ENCODE measurements at places on chromosomes 5 and 9. TPM values are rescaled to one million over a fixed set of nuclear protein-coding genes. Genes with fewer than 3 reads are reported as not detected.

GRCh38 chr9:105141146-105141975 is 103.1 kb upstream of the SLC44A1 start:
- ATAC-seq, result peak; percentile 82

Gene SPEF2
- 9.5 TPM for total RNA-seq

- no peak for ATAC-seq
These were observed 152.5 kb upstream of the GHR start for GRCh38 chr5:42270771-42271170.

- peak; percentile 25 for ATAC-seq
These were observed 112.5 kb downstream of the WDR41 start for GRCh38 chr5:77379558-77380061.

- ATAC-seq, result no peak
These were observed 15.7 kb upstream of the AQP7 start for GRCh38 chr9:33418090-33418489.

GRCh38 chr5:170011751-170012150 is 31.5 kb upstream of the INSYN2B start:
- ATAC-seq, result no peak

DNA sequence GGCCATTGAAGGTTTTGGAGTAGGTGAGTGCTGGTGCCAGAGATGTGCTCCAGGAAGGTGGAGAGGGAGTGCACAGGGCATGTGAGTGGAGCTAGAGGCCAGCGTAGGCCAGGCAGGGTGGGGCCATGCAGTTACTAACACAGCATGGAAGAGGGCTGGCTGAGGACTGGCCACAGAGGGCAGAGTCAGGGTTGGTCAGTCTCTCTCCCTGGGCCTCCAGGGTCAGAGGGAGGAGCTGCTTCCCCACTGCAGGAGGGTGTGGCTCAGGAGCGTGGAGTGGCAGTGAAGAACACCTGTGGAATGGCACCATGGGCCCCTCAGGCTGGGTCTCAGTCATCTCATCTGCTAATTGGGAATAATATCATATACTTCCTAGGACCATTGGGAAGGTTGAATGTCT is 167.7 kb downstream of the MACROH2A1 start:
- peak; percentile 95 for ATAC-seq

DNA sequence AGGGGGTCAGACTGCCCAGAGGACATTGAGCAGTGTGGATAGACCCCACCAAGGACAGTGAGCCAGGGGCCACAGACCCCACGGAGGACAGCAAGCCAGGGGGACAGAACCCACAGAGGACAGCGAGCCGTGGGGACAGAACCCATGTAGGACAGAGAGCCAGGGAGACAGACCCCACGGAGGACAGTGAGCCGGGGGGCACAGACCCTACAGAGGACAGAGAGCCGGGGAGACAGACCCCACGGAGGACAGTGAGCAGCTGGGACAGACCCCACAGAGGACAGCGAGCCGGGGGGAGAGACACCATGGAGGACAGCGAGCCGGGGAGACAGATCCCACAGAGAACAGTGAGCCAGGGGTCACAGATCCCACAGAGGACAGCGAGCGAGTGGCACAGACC is 3.4 kb upstream of the ZDHHC11 start:
- ATAC-seq, result no peak

- ATAC-seq, result no peak
These were observed 81.4 kb upstream of the ANKRD55 start for GRCh38 chr5:56314529-56314928.

Gene OR1N2
- total RNA-seq, result not detected

DNA sequence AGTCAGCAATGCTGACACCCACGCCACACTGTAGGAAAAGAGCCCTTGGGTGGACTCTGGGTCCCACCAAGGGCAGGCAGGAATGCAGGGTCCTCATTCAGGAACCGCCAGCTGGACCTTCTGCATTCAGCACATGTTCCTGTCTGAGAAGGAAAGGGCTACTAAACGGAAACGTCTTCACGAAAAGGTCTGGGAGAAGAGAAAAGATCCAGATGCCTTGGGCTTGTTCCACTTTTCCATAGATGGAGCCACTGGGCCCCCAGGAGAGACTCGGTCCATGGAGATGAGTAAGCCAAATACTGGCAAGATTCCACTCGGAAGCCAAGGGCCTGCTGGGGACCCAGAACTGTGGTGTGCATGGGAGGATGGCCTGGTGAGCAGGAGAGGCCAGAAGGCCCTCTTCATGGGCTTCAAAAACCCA is 38.4 kb downstream of the LHFPL2 start:
- no peak for ATAC-seq

GRCh38 chr5:75610201-75610600 is 1.1 kb upstream of the ANKDD1B start:
- no peak for ATAC-seq

Gene PIP5KL1
- 1.6 TPM for total RNA-seq

DNA sequence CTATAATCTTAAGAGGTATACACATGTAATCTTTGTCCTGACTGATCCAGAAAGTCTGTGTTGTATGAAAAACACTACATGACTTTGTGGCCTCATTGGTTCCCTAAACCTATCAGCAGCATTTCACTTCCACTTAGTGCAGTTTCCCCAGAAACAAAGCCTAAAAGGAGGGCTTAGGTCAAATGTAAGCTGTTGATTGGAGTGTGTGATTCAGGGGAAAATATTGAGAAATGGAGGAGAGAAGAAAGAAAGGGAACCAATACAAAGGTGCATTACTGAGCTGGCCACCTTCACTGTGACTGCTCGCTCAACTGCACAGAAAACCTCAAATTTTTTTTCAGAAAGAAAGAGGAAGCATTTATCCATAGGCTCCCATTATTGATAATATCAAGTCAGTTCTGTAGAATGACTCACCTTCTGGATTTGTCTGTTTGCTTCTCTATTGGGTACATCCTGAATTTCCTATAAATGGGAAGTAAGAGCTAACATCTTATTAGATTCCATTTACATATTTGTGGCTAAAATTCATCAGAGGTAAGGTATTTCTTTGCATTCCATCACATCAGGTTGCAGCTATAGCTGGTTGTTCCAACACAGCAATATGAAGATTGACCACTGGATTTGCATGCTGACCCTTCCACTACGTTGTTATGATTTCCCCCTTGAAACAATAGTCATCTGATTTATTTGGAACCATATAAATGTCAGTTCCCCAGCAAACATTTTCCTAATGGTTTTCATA is 10.3 kb upstream of the FST start:
- ATAC-seq, result no peak

DNA sequence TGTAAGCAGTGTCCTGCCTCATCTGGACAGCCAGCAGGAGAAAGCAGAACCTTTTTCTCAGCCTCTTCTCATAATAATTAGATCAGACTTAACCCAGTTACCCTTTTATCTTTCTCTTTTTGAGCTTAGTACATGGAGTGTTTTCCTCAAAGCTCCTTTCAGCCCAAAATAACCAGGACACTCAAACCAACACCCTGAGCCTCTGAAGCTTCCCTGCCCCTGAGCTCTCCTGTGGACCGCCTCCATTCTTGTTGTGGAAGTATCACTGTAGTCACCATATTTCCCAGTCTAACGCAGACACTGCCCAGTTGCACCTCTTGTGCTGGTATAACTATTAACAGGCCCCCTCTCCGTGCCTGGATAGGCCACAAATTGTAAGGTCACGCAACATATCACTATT is 53.8 kb upstream of the ZNF622 start:
- no peak for ATAC-seq

Gene ST8SIA4
- 44.7 TPM for total RNA-seq

GRCh38 chr5:82222597-82223574 is 55.3 kb downstream of the RPS23 start:
- ATAC-seq, result no peak

Gene PJA2
- 278 TPM for total RNA-seq

Gene RALGPS1
- 24.2 TPM for total RNA-seq

Gene GABRA1
- total RNA-seq, result 0.20 TPM

DNA sequence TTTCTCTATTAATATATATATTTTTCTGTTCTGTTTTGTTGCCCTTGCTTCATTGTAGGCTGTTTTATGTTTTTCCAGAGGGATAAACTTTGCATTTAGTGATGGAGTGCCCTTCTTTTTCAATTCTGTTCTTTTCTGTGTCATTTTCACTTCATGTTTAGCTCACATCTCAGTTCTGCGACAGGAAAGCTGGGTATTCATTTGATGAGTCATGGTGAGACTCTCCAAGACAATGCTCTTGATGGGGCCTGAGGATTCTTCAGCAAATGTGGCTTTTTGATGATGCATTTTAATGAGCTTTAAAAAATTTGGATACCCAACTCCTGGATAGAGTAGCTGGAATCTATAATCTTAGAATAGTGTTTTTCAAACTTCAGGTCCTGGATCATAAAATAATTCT is 56.5 kb upstream of the SPATA31D4 start:
- ATAC-seq, result peak; percentile 76

GRCh38 chr5:67805666-67806348 is 409.7 kb upstream of the PIK3R1 start:
- ATAC-seq, result no peak

GRCh38 chr9:136074706-136075105 is 20.4 kb downstream of the NACC2 start:
- peak; percentile 7 for ATAC-seq

DNA sequence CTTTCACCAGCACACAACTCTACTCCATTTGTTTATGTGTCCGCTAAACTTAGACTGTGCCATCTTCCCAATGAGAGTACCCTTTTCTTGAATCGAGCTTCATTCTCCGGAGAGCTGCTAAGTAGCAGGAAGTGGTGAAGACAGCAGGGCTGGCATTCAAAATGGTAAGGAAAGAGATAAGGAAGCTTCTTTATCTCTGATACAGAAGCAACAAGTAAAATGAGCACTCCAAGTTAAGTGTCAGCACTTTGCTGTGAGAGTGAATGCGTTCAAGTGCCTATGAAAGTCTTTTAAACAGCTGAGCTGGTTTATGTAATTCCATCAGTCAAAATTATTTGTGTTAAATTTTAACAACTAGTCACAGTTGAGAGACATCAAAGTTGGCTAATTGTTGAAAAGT is 386.8 kb upstream of the PTPRD start:
- no peak for ATAC-seq

DNA sequence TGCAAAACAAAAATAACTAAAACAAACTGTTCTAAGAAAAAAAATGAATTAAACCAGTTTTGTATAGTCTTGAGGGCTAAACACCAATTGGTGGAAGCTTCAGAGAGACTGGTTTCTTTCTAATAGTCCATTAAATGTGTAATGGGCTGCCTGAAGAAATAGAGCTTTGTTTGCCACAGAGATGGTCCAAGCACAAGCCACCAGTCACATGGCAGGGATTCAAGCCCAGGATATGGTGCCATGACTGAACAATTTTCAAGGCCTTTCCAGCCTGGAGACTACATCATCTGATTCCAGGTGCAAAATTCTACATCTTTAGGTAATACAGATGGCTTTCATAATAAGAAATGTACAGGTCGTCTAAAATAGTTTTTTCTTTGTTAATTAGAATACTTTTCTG is 355.3 kb downstream of the NR2F1-AS1 start:
- ATAC-seq, result no peak

Gene PDLIM4
- 68.2 TPM for total RNA-seq
